ENCODE measurements at places on chromosomes 7 and 10.

- no peak for DNase-seq
These were observed 209.7 kb downstream of the TEX36 start for GRCh38 chr10:125473143-125473793.

DNA sequence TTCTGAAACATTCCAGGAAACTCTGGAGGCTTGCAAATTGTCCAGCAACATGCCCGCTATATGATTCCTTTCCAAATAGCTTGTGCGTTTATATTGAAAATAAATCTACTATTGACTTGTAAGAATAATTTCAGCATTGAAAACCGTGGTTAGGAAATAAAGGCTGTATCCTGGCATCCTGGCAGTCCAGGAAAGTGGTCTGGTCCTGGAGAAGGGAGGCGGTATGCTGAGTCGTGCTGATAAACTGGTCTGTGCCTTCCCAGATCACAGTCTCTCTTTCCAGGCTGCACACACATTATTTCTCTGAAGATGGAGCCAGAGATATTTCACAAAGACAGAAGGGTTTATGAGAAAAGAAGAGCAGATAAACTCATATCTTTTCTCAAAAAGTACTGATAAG lies 350.1 kb upstream of the COBL start:
- DNase-seq, result no peak

GRCh38 chr10:18681971-18682411 lies 22.8 kb downstream of the ARL5B start:
- no peak for DNase-seq

DNA sequence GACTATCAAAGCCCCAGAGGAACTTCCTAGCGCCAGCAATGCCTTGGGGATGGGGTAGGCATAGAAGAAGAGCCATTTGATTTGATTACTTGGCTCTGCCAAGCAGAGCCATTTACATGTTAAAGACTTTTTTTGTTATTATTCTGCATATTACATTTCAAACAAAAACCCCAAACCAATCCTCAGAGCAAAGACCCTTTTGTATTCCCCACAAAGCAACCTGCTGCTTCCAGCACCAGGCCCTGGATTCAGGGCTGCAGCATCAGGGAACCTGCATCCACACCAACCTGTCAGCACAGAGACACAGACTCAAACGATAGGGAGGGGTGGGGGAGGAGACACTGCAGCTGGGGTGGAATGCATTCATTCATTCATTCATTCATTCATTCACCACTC lies 73.2 kb downstream of the GRID1 start:
- DNase-seq, result no peak

GRCh38 chr7:29596593-29597178 lies 33.1 kb downstream of the PRR15 start:
- DNase-seq, result no peak

- peak; percentile 69 for DNase-seq
These were observed 1.1 kb upstream of the GTF2I start for GRCh38 chr7:74656441-74656836.

DNA sequence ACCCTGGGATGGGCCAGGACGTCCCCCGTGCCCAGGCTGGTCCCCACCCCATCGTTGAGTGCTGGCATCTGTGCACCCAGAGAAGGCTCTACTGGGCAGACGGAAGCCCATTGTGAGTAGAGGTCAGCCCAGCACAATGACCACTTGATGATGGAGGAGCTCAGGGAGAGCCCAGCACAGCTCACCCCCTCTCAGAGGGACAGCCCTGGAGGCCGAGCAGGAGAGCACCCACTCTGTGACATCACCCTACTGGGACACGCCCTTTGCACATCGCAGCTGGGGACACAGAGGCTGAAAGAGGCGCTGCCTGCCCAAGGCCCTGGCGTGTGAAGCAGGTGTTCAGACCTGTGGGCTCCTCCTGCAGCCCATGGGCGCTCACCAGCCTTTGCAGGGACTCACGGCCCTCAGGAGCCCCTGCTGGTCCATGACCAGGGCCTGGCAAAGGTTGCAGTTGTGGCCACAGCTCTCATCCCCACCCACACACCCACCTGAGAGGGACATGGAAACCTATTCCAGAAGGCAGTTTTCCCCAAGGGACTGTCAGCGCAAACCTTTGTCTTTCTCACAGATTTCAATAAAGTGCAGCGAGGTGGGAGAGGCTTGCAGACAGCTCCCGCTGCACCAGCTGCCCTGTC lies 67.2 kb upstream of the PPP2R2D start:
- no peak for DNase-seq

- DNase-seq, result no peak
These were observed 50.5 kb upstream of the TRIM8 start for GRCh38 chr10:102593804-102594079.

DNA sequence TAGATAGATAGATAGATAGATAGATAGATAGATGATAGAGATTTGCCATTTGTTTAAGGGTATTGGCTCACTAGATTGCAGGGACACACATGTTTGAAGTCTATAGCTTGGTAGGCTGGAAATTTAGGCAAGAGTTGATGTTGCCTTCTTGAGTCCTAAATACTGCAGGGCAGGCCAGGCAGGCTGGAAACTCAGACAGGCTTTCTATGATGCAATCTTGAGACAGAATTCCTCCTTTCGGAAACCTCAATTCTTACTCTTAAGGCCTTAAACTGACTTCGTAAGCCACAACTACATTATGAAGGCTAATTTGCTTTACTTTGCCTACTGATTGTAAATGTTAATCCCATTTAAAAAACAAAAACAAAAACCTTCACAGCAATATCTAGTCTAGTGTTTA lies 322.9 kb upstream of the AKR1E2 start:
- no peak for DNase-seq

- DNase-seq, result no peak
These were observed 533.6 kb downstream of the GATA3 start for GRCh38 chr10:8588135-8588534.

- DNase-seq, result peak; percentile 68
These were observed 55.8 kb upstream of the CDCA7L start for GRCh38 chr7:22001345-22002004.

DNA sequence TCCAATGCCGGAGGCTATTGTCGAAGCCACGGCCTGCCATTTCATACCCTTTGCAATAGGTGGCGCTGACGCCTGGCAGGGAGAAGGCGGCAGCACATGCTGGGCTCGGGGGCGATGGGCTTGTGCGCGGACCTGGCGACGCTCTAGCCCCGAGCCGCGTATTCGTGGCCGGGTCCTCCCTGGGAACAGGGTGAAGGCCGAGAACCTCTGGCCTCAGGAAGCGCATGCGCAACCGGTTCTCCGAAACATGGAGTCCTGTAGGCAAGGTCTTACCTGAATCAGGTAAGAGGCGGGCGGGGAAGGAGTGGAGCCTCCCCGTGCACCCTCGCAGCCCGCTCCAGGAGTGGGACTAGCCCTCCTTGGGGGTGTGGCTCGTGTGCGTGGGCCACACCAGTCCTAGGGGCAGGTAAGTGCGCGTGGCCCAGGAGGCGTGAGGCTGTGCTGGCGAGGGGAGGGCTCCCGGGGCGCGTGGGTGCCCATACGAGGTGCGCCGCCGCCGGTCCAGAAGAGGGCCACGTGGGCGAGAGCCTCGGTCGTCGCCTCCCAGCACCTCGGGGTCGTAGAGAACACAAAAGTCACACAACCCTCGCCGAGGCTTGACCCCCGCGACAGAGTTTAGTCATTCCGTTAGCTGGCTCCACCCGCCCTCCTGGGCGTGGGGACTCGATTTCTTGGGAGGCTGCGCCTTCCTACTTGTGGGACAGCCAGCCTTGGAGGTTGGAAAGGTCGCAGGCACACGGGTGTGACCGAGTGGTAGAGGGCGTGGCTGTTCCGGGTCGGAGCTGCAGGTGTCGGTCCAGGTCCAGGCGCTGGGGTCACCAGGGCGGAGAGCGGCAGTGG lies 5.6 kb upstream of the MEST start:
- no peak for DNase-seq

DNA sequence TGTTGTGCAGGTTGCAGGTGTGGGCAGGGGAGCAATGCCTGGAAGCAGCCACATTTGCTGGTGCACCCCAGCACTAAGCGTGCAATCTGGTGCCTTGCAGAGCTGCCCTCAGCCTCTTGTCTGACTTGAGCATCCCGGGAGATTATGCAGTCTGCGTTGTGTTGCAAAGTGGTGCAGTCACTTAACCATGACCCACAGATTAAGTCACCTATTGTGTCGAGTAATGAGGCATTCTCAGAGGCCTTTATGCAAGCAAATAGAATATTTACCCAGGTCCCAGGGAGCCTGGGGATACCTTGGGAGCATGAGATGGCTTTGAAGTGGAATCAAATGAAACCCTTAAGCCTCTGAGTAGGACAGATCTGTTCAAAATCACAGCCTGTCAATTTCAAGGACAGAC lies 529.0 kb downstream of the TYW1 start:
- peak; percentile 68 for DNase-seq

DNA sequence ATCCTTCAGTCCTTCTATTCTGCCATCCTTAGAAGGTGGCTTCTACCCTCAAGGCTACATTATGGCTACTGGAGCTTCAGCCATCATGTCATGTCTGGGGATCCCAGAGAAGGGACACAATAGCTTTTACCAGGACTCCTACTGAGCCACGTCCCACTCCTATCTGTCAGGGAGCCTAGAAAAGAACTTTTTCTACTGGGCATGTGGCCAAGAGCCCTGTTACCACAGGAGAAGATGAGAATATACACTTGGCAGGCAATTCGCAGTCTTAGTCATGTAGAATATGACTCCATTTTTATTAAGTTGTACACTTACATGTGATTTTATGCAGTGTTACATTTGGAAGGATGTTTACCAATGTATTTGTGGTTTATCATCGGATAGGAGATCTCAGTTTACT lies 64.6 kb upstream of the KCNMA1 start:
- DNase-seq, result no peak

GRCh38 chr10:44774676-44775401 lies 136.3 kb upstream of the TMEM72 start:
- no peak for DNase-seq

GRCh38 chr10:46235705-46236545 lies 50.9 kb upstream of the ANTXRL start:
- no peak for DNase-seq

GRCh38 chr10:70907637-70908405 lies 19.5 kb upstream of the PCBD1 start:
- DNase-seq, result no peak
